ENCODE measurements at places on chromosomes 11 and 22.
A peak's percentile ranks its signal among the peaks of the same experiment; 100 is the strongest.

- no peak for DNase-seq
Observed at GRCh38 chr11:57318178-57318577, 6.6 kb downstream of the TNKS1BP1 start.

DNA sequence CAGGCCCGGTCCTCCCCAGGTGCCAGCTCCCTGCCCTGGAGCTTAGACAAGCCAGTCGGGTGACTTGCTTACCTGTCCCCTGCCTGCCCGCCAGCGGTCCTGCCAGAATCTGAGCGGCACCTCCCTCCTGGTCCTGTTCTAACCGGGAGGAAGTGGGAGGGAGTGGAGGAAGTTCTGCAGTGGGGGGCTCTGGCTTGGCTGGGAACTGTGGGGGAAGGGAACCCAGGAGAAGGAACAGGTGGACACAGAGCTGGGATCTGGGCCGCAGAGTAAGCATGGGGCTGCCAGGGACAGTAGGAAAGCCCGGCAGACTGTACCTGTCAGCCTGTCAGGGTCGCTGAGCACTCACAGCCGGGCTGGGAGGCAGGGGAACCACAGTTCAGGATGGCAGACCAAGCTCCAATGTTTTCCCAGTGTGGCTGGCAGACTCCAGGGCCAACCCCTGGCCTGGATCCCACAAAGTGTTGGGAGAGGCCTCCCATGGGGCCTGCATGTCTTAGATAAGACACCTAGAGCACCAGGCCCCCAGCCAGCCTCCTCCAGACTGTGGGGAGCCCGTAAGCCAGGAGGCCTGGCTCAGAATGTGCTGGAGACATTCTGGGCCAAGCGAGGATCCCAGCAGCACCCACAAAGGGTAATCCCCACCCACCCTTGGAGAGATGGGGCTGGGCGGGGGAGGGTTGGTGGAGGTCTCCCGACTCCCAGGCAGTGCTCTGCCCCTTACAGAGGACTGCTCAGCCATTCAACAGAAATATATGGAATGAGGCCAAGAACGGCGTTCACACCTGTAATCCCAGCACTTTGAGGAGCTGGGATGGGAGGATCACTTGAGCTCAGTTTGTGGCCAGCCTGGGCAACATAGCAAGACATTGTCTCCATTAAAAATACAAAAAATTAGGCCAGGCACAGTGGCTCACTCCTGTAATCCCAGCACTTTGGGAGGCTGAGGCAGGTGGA lies 2.3 kb downstream of the CYB5R3 start:
- no peak for DNase-seq

DNA sequence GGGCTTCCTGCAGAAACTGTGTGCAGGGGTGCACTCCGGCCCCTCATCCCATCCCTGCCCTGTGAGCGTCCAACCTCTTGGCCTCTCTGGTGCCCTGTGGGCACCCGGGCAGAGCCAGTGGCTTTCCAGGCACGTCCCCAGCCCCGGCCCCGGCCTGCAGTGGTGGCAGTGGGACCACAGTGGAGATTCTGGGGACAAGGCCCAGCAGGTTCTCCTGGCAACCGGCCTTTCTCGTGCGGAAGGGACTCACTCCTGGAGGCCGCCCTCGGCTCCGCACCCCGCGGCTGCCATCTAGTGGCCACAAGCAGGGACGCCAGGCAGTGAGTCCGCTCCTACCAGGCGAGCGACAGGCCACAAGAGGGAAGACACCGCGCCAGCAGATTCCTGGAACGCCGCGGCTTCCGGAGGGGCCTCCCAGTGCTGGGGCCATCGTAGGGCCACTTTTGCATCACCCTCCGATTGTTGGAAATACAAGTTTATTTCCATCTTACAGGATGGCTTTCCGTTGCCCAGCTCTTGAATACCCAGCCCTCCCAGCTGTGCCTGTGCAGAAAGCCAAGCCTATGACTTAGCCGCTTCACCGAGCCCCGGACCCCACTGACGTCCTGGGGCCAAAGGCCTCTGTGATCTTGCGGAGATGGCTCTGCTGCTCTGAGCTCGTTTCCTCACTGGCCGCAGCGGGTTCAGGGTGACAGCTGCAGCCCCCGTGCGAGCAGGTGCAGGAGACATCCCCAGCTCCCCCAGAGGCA lies 357.3 kb downstream of the CTTN start:
- peak; percentile 89 for DNase-seq

- no peak for DNase-seq
Observed at GRCh38 chr11:23399995-23400394, 539.7 kb upstream of the CCDC179 start.

DNA sequence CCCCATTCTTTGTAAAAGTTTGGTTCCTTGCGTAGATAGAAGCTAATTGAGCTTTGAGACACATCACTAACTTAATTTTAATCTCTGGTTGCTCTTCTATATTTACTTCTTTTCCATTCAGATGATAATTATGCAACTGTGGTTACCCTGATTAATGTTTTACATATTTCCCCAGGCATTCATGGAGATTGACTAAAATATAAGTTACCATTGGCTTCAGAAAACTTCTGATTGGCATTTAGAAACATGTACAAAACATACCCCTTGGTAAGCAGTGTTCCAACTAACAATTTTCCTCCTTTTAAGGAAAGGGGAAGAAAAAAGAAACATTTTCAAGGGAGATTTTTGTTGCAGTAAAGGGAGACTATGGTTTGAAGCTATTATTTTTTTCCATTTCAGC lies 43.9 kb downstream of the FAT3 start:
- no peak for DNase-seq
